Stimulated activated CD8-positive, alpha-beta memory T cell treated with anti-CD3 and anti-CD28 coated beads, Interleukin-4, amount 100 ng/mL, for 4 hours (primary cell): ENCODE measurements at places on chromosomes 3 and 15.

GRCh38 chr3:122760453-122761271 is 33.0 kb downstream of the HSPBAP1 start:
- DNase-seq: no peak

DNA sequence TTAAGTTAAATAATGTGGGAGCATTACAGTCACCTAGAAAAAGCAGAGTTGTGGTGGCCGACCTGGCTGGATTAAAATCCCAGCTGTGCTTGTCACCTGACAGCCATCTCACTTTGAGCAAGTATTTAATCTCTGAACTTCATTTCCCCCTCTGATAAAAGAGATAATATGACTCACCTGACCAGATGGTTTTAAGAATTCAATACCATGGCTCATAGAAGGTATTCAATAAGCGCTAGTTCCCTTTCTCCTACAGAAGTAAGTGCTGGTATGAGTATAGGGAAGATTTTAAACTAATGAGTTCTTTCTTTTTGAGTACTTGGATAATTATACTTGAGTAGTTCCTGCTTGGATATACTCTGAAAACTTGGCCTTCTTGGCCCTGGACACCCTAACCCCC is 325.5 kb downstream of the IL5RA start:
- DNase-seq: no peak

- no peak for DNase-seq
Measured at GRCh38 chr3:161389445-161390035, 18.2 kb upstream of the SPTSSB start.

DNA sequence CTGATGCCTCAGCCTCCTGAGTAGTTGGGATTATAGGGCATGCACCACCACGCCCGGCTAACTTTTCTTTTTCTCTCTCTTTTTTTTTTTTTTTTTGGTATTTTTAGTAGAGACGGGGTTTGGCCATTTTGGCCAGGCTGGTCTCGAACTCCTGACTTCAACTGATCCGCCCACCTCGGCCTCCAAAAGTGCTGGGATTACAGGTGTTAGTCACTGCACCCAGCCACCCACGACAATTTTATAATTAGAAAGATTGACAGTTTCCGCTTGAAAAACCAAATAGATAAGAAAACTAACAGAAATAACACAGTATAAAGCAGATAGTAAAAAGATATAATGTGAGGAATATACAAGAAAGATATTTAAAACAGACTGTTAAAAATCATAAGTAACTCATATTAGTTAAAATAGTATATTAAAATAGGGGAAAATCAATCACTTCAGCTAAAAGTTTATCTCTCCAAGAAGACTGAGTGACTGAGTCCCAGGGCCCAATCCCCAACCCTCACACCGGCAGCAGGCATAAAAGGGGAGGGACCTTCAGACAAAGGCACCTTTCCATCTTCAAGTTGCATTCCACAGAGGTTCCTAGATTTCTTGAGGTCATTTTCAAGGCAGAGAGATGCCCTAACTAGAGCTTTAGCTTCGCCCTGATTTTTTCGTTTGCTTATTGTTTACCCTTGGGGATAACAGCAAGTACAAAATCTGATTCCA is 1.4 kb upstream of the WHAMM start:
- no peak for DNase-seq

DNA sequence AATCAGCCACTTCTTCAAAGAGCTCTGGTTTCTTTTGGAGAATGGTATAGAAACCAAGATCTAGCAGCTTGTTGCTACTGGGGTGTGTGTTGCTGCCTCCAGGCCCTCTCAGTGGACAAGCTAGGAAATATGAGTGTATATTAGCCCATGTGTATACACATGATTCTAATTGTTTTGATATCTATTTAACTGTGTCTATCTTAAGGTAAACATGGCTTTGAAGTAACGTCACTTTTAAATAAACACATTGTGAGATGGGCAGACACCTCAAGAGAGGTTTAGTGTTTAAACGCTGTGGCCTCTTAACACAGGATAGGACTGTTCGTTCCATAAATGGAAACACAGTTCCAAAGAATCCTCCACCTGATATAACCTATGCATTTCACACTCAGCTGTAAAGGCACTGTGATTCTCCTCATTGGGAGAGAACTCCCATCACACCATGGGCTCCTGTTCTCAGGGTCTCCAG is 87.0 kb downstream of the GMPS start:
- DNase-seq: no peak

DNA sequence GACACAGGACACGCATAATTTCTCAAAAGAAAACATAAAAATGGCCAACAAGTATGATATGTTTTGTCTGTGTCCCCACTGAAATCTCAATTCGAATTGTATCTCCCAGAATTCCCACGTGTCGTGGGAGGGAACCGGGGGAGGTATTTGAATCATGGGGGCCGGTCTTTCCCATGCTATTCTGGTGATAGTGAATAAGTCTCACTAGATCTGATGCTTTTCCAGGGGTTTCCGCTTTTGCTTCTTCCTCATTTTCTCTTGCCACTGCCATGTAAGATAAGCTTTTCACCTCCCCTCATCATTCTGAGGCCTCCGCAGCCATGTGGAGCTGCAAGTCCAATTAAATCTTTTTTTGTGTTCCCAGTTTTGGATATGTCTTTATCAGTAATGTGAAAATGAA is 12.1 kb upstream of the POU1F1 start:
- no peak for DNase-seq
